ENCODE measurements at places on chromosomes 3 and 15.

- no peak for DNase-seq
Observed at GRCh38 chr3:140823106-140823505, 118.5 kb upstream of the SLC25A36 start.

- DNase-seq = no peak
Observed at GRCh38 chr15:60551147-60551780, 72.3 kb upstream of the ICE2 start.

GRCh38 chr15:71888797-71889196 is 78.4 kb downstream of the NR2E3 start:
- no peak for DNase-seq

GRCh38 chr15:34709866-34710265 is 44.9 kb downstream of the GJD2 start:
- no peak for DNase-seq

Data from nucleus accumbens (tissue), 56 donors.